ENCODE measurements at places on chromosomes 12 and 14.

- no peaks in the 10 kb centered on the region for H3K36me3 ChIP-seq
- no peaks in the 10 kb centered on the region for H3K27me3 ChIP-seq
- no peak overlapping the region for H3K27ac ChIP-seq
- DNase-seq, result no peak
- no peak overlapping the region for H3K4me3 ChIP-seq
- H3K4me1 ChIP-seq, result no peaks in the 10 kb centered on the region
These were observed 223.5 kb upstream of the SYT10 start for GRCh38 chr12:33663000-33663654.

DNA sequence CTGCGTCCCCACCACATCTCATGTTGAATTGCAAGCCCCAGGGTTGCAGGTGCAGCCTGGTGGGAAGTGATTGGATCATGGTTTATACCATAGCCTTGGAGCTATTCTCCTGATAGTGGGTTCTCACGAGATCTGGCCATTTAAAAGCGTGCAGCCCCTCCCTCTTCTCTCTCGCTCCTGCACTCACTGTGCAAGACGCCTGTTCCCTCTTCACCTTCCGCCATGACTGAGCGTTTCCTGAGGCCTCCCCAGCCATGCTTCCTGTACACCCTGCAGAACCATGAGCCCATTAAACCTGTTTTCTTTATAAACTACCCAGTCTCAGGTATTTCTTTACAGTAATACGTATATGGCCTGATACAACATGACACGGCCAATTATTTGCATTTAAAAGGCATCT lies 146.6 kb downstream of the RIMBP2 start:
- H3K27me3 ChIP-seq, result no peaks in the 10 kb centered on the region
- no peak overlapping the region for H3K27ac ChIP-seq
- no peak for DNase-seq
- no peaks in the 10 kb centered on the region for H3K4me1 ChIP-seq
- no peak overlapping the region for H3K4me3 ChIP-seq

- H3K27ac ChIP-seq, result no peak overlapping the region
- no peaks in the 10 kb centered on the region for H3K27me3 ChIP-seq
- no peak overlapping the region for H3K4me3 ChIP-seq
- peaks cover 5% of the 10 kb centered on the region for H3K4me1 ChIP-seq
- no peaks in the 10 kb centered on the region for H3K36me3 ChIP-seq
These were observed 13.4 kb upstream of the PCNX1 start for GRCh38 chr14:70893858-70894291.

DNA sequence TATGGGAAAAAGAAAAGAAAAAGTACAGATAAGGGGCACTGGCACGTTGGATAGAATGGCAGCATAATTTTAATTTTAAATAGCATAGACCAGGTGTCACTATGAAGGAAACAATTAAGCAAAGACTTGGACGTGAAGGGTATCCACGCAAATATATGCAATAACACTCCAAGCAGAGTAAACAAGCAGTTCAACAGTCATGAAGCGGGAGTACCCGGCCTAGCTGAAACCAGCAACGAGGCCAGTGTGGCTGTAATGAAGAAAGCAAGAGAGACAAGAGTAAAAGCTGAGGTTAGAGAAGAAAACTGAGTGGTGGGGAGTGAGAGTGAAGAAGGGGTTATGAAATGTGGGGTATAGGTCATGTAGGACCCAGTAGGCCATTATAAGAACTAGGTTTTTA lies 85.4 kb downstream of the BCL2L14 start:
- H3K4me1 ChIP-seq, result peaks cover 17% of the 10 kb centered on the region
- no peak overlapping the region for H3K27ac ChIP-seq
- peaks cover 21% of the 10 kb centered on the region for H3K36me3 ChIP-seq
- H3K4me3 ChIP-seq, result no peak overlapping the region

DNA sequence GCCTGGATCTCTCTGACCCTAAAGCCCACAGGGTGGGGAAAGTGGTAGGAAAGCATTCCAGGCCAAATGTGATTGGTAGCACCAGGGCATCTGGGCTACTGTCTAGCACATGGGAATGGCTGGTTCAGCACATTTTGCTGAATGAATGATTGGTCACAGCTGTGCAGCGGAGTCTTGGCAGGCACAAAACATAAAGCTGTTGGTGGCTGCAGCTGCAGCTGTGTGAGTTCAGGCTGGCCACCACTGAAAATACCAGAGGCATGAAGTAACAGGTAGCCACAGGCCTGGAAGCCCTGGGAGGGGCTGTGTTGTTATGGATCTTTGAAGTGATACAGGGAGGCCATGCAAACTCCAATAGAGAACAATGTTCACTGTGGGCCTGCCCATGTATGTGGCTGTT lies 72.7 kb downstream of the MYRFL start:
- H3K27me3 ChIP-seq, result no peaks in the 10 kb centered on the region
- no peak for DNase-seq
- no peak overlapping the region for H3K4me3 ChIP-seq
- peaks cover 6% of the 10 kb centered on the region for H3K4me1 ChIP-seq

DNA sequence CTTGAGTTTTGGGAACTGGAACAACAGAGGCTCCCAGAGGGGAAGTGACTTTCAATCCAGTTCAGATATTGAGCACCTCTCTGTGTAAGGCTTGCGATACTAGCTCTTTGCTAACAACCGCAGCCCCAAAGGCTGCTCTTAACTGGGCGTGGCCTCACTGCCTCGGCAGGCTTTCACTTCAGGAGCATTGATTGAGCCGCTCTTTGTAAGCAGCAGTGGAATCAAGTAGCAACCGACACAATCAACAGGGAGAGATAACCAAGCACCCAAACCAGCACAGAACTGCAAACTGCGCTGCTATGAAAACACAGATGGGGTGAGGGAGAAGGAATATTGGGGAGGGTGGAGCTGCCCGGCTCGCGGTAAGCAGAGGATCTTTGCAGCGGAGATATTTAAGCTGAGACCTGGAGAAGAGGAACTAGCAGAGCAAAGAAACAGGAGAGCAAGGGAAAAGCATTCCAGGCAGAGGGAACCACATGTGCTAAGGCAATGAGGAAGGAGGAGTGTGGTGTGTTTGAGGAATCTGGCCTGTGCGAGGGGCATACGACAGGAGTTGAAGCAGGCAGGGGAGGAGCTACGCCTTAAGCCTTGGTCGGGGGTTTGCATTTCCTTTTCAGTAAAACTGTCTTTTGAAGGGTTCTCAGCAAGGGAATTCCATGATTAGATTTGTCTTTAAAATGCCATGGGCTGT lies 17.3 kb upstream of the YY1 start:
- H3K27ac ChIP-seq, result peak overlapping the region; percentile 67
- H3K36me3 ChIP-seq, result no peaks in the 10 kb centered on the region
- no peaks in the 10 kb centered on the region for H3K27me3 ChIP-seq
- peak; percentile 79 for DNase-seq

- no peak for DNase-seq
- no peaks in the 10 kb centered on the region for H3K36me3 ChIP-seq
- no peaks in the 10 kb centered on the region for H3K27me3 ChIP-seq
- no peaks in the 10 kb centered on the region for H3K4me1 ChIP-seq
- no peak overlapping the region for H3K27ac ChIP-seq
These were observed 252.8 kb downstream of the TMEM117 start for GRCh38 chr12:44088647-44089046.

DNA sequence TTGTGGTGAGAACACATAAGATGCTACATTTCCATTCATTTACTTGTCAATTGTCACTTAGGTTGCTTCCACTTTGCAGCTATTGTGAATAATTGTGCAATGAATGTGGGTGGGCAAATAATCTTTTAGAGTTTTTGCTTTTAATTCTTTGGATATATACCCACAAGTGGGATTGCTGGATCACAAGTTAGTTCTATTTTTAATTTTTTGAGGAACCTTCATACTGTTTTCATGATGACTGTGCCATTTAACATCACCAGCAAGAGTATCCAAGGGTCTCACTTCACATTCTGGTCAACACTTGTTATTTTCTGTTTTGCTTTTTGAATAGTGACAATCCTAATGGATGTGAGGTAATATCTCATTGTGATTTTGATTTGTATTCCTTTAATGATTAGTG lies 10.5 kb downstream of the CLEC6A start:
- no peaks in the 10 kb centered on the region for H3K36me3 ChIP-seq
- no peaks in the 10 kb centered on the region for H3K4me1 ChIP-seq
- H3K27me3 ChIP-seq, result no peaks in the 10 kb centered on the region

- no peak overlapping the region for H3K27ac ChIP-seq
- no peaks in the 10 kb centered on the region for H3K27me3 ChIP-seq
- no peak overlapping the region for H3K4me3 ChIP-seq
- DNase-seq, result no peak
These were observed 83.3 kb upstream of the HIF1A start for GRCh38 chr14:61611880-61612630.

GRCh38 chr12:1946296-1946695 lies 27.8 kb upstream of the CACNA2D4 start:
- no peaks in the 10 kb centered on the region for H3K4me1 ChIP-seq
- no peak overlapping the region for H3K27ac ChIP-seq
- H3K27me3 ChIP-seq, result no peaks in the 10 kb centered on the region
- H3K4me3 ChIP-seq, result no peak overlapping the region
